ENCODE measurements at places on chromosomes 6 and 20.

DNA sequence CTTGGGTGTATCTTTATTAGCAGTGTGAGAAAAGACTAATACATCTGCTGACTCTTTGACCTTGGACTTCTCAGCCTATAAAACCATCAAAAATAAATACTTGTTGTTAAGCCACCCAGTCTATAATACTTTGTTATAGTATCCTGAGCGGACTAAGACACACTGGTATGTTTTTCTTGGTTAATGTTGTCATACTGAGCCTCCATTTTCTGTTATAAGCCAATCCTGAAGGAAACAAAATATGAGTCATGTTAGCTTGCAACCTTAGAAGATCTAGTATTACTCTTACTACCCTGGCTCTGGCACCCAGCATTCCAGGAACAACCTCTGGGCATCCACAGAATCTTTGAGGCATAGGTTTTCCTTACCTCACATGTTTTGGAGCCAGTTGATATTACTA is 307.2 kb downstream of the FRK start:
- no peak for DNase-seq

GRCh38 chr6:93069856-93070255 is 349.5 kb downstream of the EPHA7 start:
- DNase-seq = no peak

- DNase-seq = no peak
Measured at GRCh38 chr6:169780571-169781091, 29.2 kb downstream of the ERMARD start.

DNA sequence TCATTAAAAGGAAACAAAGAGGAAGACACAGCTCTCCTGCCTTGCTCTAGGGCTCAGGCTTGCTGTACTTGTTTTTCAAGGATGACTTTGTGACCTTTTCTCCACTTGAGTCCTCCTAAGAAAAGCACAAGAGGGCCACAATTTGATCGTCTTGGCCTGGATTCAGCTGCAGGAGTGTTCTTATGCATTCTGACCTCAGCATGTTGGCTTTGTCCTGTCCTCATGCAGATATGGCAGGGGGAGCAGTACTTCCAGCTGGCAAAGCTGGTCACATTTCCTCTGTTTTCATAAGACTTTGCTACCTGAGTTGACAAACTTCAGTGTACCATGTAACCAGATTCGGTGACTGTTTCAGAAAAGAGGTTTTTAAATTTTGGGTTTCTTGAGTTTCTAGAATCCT is 30.8 kb downstream of the KDM1B start:
- no peak for DNase-seq

GRCh38 chr6:121175827-121176226 is 158.5 kb downstream of the TBC1D32 start:
- DNase-seq = no peak

- no peak for DNase-seq
Measured at GRCh38 chr6:36772397-36772796, 66.8 kb downstream of the CPNE5 start.

DNA sequence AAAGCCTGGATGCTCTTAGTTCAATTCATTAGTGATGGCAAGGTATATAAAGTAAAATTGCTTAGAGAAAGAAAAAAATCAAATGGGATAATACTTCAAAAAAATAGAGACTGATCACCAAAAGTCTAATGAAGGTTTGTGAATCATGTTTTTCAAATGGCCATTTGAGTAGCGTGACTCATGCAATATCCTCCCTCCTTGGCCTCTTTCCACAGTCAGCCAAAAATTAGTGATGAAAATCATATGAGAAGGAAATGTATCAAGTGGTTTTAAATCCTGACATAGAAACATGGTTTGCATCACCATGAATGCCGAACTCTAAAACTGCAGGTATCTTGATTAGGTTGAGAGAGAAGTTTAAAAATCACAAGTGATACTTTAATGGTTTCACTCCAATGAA is 1.2 kb upstream of the COL19A1 start:
- DNase-seq = no peak

Measured in adrenal gland (tissue), 19 donors.